ENCODE measurements at places on chromosomes 5 and 9.
A peak's percentile ranks its signal among the peaks of the same experiment; 100 is the strongest.

DNA sequence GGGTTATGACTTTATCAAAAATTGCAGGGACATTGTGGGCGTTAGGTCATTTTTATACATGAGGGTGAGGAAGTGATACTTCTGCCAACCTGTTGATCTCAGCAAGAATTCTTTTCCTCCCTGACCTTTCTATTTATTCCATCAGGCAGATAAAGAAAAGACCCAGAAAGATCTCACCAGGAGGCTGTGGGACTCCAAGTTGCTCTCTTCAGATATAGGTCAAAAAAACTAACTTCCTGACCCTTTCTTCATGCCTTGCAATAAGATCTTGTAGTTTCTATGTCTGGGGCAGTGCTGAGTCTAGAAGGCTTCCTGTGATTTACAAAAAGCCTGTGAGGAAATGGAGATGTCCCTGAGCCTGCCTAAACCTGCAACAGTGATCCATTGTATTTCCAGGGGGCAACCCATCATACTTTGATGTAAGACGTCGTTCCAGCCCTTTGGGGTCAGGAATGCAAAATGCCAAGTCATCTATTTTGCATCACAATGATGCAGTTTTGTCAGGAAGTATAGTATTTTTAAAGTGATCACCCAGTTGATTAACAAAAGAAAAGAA lies 22.0 kb upstream of the PIK3R1 start:
- H3K27me3 ChIP-seq = no peaks in the 10 kb centered on the region
- H3K36me3 ChIP-seq = no peaks in the 10 kb centered on the region
- H3K4me3 ChIP-seq = no peak overlapping the region
- peak overlapping the region; percentile 14 for H3K27ac ChIP-seq
- H3K4me1 ChIP-seq = peaks cover 26% of the 10 kb centered on the region

- H3K36me3 ChIP-seq = no peaks in the 10 kb centered on the region
- DNase-seq = peak; percentile 7
- no peak overlapping the region for H3K4me3 ChIP-seq
- H3K4me1 ChIP-seq = no peaks in the 10 kb centered on the region
- H3K27ac ChIP-seq = no peak overlapping the region
- H3K27me3 ChIP-seq = no peaks in the 10 kb centered on the region
Observed at GRCh38 chr5:152271420-152271819, 133.7 kb downstream of the NMUR2 start.

DNA sequence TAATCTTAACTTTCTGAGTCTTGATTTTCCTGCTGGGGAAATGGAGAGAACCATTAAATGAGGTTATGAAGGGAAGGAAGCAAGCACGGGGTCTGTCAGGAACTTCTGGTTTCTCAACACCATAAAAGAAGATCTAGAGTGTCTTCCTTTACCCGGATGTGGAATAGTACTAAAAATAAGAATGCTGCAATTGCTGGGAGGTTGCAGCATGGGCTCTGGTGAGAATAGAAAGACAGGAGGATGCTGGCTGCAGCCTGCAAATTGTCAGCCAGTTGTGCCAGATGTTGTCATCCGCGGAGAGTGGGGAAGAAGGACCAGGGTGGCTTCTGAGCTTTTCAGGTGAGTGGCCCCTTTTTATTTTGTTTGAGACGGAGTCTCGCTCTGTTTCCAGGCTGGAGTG lies 69.3 kb upstream of the STC2 start:
- H3K36me3 ChIP-seq = no peaks in the 10 kb centered on the region
- no peak overlapping the region for H3K27ac ChIP-seq
- no peak overlapping the region for H3K4me3 ChIP-seq
- no peaks in the 10 kb centered on the region for H3K27me3 ChIP-seq
- DNase-seq = no peak

DNA sequence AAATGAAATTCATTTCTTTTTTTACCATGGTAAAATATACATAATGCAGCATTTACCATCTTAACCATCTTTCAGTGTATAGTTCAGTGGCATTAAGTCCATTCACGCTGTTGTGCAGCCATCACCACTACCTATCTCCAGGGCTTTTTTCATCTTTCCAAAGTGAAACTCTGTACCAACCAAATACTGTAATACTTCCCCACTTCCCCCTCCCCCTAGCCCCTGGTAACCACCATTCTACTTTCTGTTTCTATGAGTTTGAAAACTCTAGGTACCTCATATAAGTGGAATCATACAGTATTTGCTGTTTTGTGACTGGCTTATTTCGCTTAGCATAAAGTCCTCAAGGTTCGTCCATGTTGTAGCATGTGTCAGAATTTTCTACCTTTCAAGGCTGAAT lies 23.4 kb downstream of the SPAAR start:
- peaks cover 7% of the 10 kb centered on the region for H3K4me1 ChIP-seq
- DNase-seq = no peak

GRCh38 chr9:16530669-16531642 lies 339.5 kb downstream of the BNC2 start:
- H3K4me1 ChIP-seq = no peaks in the 10 kb centered on the region
- H3K36me3 ChIP-seq = no peaks in the 10 kb centered on the region
- no peak overlapping the region for H3K4me3 ChIP-seq
- no peaks in the 10 kb centered on the region for H3K27me3 ChIP-seq

DNA sequence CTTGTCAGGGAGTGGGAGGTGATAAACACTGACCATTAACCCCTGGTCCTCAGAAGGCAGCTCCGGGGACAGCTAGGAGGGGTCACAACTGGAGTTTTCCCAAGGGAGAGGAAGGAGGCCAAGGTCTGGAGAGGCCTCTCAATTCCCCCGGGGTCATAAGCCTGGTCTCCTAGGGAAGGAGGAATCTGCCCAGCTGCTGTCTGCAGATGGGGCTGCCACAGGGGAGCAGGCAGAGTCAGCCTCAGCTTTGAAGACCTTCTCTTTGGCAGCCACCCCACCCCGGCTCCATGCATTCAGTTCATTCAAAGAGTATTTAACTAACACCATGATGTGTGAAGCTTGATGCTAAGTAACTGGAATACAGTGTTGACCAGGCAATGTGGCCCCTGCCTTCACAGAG lies 74.6 kb upstream of the HSPA9 start:
- H3K4me1 ChIP-seq = peaks cover 33% of the 10 kb centered on the region
- no peaks in the 10 kb centered on the region for H3K36me3 ChIP-seq
- no peak overlapping the region for H3K27ac ChIP-seq
- H3K4me3 ChIP-seq = no peak overlapping the region
- no peaks in the 10 kb centered on the region for H3K27me3 ChIP-seq

- H3K36me3 ChIP-seq = no peaks in the 10 kb centered on the region
- no peaks in the 10 kb centered on the region for H3K27me3 ChIP-seq
- no peak for DNase-seq
- H3K4me1 ChIP-seq = no peaks in the 10 kb centered on the region
- no peak overlapping the region for H3K27ac ChIP-seq
- H3K4me3 ChIP-seq = no peak overlapping the region
Observed at GRCh38 chr5:143494162-143494561, 90.7 kb upstream of the NR3C1 start.

GRCh38 chr9:17862101-17862500 lies 283.2 kb downstream of the SH3GL2 start:
- no peak overlapping the region for H3K4me3 ChIP-seq
- H3K27me3 ChIP-seq = no peaks in the 10 kb centered on the region
- no peaks in the 10 kb centered on the region for H3K36me3 ChIP-seq
- DNase-seq = no peak
- no peaks in the 10 kb centered on the region for H3K4me1 ChIP-seq
- no peak overlapping the region for H3K27ac ChIP-seq

DNA sequence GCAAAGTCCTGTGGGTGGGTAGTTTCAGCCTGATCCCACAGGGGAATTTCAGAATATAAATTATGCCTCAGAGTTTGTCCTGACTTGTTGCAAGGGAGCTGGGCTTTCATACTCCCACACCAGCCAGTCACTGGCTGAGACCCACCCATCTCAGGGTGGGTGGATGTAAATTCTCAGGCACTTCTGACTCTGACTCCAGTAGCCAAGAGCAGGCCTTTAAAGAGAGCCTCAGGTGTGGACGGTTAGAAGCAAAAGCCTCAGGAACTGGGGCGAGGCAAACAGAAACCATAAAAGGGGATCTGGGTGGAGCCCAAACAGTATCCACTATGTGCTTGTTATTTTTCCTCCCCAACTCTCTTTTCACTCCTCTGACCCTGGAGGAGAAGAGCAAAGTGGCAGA lies 28.6 kb upstream of the FBXW11 start:
- H3K27ac ChIP-seq = no peak overlapping the region
- peaks cover 12% of the 10 kb centered on the region for H3K4me1 ChIP-seq
- no peaks in the 10 kb centered on the region for H3K36me3 ChIP-seq
- H3K27me3 ChIP-seq = no peaks in the 10 kb centered on the region
- DNase-seq = peak; percentile 45
- no peak overlapping the region for H3K4me3 ChIP-seq

- no peak overlapping the region for H3K4me3 ChIP-seq
- peak overlapping the region; percentile 93 for H3K27ac ChIP-seq
- peak; percentile 62 for DNase-seq
- H3K27me3 ChIP-seq = no peaks in the 10 kb centered on the region
- peaks cover 11% of the 10 kb centered on the region for H3K36me3 ChIP-seq
Observed at GRCh38 chr9:137721899-137722298, 103.1 kb downstream of the EHMT1 start.

DNA sequence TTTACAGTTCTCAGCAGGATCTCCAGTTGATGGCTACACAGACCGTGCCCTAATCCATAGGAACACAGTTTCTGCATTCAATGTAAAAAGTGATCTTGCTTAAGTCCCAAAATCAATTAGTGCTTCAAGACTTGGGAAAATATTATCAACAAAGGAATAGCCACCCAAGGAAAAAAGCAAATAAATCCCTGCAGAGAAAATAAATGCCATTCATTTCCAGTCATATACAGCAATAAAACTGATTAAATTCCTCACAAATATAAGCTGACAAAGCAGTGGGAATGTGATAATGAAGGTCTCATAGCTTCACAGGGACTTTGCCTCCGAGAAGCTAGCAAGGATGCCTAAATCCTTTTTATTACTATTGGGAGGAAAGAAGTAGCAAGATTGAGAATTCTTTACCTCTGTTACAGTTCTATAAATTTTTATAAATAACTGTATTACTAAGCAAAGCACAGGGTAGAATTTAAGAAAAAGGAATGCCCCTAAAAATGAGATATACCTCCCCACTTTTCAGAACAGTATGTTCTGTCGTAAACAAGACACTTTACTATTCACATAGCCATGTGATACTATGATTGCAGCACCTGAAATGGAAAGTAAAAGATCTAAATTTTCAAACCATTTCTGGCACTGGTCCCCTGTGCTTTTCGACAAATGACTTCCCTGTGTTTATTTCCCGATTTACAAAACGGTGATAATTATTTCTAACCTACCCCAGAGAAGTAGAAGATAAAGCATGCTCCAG lies 59.8 kb downstream of the ARSB start:
- no peak overlapping the region for H3K27ac ChIP-seq
- H3K4me1 ChIP-seq = no peaks in the 10 kb centered on the region
- H3K27me3 ChIP-seq = no peaks in the 10 kb centered on the region

GRCh38 chr5:168227973-168228615 lies 63.4 kb upstream of the WWC1 start:
- no peaks in the 10 kb centered on the region for H3K36me3 ChIP-seq
- H3K4me3 ChIP-seq = no peak overlapping the region
- DNase-seq = no peak
- H3K27ac ChIP-seq = no peak overlapping the region

DNA sequence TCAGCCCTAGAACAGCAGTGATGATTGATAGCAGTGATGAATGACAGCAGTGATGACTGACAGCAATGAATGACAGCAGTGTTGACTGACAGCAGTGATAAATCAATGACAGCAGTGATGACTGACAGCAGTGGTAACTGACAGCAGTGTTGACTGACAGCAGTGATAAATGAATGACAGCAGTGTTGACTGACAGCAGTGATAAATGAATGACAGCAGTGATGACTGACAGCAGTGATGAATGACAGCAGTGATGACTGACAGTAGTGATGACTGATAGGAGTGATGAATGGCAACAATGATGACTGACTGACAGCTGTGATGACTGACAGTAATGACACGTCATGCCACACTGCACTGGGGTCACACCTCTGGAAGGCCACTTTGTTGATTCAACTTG lies 106.8 kb downstream of the ENTREP1 start:
- H3K4me1 ChIP-seq = no peaks in the 10 kb centered on the region
- no peaks in the 10 kb centered on the region for H3K36me3 ChIP-seq
- no peaks in the 10 kb centered on the region for H3K27me3 ChIP-seq
- H3K4me3 ChIP-seq = no peak overlapping the region

DNA sequence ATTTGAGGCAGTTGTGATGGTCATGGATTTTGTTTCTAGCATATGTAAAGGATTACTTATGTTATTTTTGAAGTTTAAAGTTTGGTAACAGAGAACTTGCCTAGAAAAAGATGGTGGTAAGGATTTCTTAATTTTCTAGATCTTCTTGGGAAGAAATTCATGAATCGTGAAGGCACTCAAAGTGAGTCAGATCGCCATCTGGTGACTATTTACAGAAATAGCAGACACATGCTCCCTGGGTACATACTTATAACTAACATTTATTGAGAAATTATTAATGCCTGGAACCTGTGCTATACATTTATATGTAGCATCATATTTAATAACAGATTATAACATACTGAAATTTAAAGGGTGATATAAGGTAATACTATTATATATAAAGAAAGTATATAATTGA lies 299.7 kb downstream of the IZUMO3 start:
- H3K27ac ChIP-seq = no peak overlapping the region
- no peak for DNase-seq
- no peak overlapping the region for H3K4me3 ChIP-seq
- H3K27me3 ChIP-seq = no peaks in the 10 kb centered on the region
- H3K36me3 ChIP-seq = no peaks in the 10 kb centered on the region
- H3K4me1 ChIP-seq = no peaks in the 10 kb centered on the region

- no peak overlapping the region for H3K27ac ChIP-seq
- H3K4me1 ChIP-seq = no peaks in the 10 kb centered on the region
- no peak for DNase-seq
- H3K4me3 ChIP-seq = no peak overlapping the region
- no peaks in the 10 kb centered on the region for H3K27me3 ChIP-seq
Observed at GRCh38 chr9:89065921-89066320, 74.7 kb downstream of the S1PR3 start.

GRCh38 chr5:39376293-39376714 lies 12.0 kb upstream of the C9 start:
- no peaks in the 10 kb centered on the region for H3K27me3 ChIP-seq
- H3K27ac ChIP-seq = no peak overlapping the region
- no peaks in the 10 kb centered on the region for H3K36me3 ChIP-seq

- H3K27me3 ChIP-seq = no peaks in the 10 kb centered on the region
- DNase-seq = no peak
- no peak overlapping the region for H3K4me3 ChIP-seq
Observed at GRCh38 chr5:124810396-124811006, 64.1 kb upstream of the ZNF608 start.

- no peaks in the 10 kb centered on the region for H3K27me3 ChIP-seq
- no peak for DNase-seq
- no peak overlapping the region for H3K27ac ChIP-seq
- no peaks in the 10 kb centered on the region for H3K4me1 ChIP-seq
- H3K36me3 ChIP-seq = no peaks in the 10 kb centered on the region
Observed at GRCh38 chr5:76319673-76320072, 83.4 kb upstream of the IQGAP2 start.
